ENCODE measurements at places on chromosomes 7 and 10.

DNA sequence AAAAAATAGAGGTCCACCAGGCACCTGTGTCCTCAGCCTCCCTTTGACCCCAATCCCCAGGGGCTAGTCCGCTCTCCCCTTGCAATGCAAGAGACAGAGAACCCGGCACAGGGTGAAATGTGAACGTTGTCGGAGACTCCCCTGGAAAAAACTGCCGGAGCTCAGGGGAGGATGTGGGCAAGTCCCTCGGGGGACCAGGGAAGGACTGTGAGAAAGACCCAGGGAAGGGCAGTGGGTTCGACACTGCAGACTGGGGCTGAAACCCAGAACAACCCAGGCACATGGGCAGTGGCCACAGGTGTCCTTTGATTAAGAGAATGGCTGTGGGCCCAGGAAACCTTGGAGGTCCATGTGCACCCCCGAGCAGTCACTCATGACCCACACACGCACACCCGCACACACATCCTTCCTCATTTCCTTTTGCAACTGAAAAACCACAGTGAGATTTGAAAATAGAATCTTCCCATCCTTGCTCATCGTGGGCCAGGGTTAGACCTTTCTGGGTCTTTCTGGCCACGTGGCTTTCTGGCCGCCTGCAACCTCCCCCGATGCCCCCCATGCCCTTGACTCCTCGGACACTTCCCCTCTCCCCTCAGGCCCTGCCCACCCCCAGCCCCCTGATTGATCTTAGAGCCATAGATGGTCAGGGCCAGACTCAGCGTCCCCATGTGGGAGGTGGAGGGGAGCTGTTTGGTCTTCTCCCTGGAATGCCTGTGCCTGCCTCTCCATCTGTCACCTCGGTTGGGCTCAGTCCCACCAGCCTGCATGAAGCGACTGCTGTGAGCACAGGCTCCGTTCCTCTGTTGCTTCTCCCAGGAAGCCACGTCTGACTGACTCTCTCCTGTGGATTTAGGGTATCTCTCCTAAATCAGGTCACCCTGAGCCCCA lies 7.9 kb downstream of the LAT2 start:
- no peak for DNase-seq

GRCh38 chr7:64099656-64100531 lies 54.7 kb downstream of the ZNF727 start:
- DNase-seq: no peak

DNA sequence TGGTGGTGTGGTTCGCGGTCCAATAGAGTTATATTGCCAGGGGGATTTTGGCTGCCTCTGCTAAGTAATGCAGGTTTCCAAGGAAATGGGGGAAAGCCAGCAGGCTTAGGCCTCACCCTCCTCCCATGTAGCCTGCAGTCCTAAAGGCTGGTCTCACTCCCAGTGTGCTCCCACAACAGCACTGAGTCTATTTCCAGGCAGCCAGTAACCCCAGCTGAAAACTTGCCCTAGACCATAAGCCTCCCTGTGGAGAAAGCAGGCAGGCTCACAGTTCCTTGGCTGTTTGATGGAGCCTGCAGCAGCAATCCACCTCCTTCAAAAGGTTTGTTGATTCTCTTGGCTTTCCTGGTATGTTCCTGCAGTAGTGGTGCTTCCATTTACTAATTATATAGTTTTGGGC lies 220.0 kb upstream of the ZNF804B start:
- DNase-seq: no peak

GRCh38 chr10:102796407-102797176 lies 40.6 kb downstream of the CYP17A1 start:
- no peak for DNase-seq

DNA sequence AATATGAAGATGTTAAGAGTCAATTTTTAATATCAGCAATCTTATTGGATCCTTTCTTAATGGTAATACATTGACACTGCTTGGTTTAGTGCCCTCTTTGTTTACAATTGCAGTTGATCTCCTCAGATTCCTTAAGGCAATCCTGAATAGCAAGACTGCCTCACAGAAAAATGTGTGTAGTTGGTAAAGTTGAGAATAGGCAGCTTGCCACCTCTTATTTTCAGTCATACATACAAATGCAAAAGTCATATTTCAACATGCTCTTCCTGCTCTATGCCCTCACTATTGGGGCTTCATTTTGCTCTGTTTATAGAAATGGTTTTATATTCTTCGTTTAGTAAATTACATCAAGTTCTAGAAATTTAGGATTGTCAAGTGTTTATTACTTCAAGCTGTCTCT lies 661.1 kb upstream of the ANKRD30A start:
- DNase-seq: no peak

- no peak for DNase-seq
Measured at GRCh38 chr7:125592331-125592730, 662.7 kb upstream of the POT1 start.

- DNase-seq: no peak
Measured at GRCh38 chr10:81600185-81600584, 274.8 kb upstream of the NRG3 start.

GRCh38 chr10:11237571-11237970 lies 219.9 kb downstream of the CELF2 start:
- DNase-seq: no peak

- DNase-seq: no peak
Measured at GRCh38 chr10:103748020-103748419, 107.4 kb downstream of the SH3PXD2A start.
